Glomerular endothelial cell (primary cell): ENCODE measurements at places on chromosomes 2 and 18. TPM values are rescaled to one million over a fixed set of nuclear protein-coding genes. Genes with fewer than 3 reads are reported as not detected.

- no peak for DNase-seq
Observed at GRCh38 chr2:61633250-61633649, 95.1 kb upstream of the XPO1 start.

- no peak for DNase-seq
Observed at GRCh38 chr2:75087736-75088135, 111.6 kb downstream of the TACR1 start.

CREG2 gene
- total RNA-seq = 17.7 and 31.7 TPM in 2 replicates

DNA sequence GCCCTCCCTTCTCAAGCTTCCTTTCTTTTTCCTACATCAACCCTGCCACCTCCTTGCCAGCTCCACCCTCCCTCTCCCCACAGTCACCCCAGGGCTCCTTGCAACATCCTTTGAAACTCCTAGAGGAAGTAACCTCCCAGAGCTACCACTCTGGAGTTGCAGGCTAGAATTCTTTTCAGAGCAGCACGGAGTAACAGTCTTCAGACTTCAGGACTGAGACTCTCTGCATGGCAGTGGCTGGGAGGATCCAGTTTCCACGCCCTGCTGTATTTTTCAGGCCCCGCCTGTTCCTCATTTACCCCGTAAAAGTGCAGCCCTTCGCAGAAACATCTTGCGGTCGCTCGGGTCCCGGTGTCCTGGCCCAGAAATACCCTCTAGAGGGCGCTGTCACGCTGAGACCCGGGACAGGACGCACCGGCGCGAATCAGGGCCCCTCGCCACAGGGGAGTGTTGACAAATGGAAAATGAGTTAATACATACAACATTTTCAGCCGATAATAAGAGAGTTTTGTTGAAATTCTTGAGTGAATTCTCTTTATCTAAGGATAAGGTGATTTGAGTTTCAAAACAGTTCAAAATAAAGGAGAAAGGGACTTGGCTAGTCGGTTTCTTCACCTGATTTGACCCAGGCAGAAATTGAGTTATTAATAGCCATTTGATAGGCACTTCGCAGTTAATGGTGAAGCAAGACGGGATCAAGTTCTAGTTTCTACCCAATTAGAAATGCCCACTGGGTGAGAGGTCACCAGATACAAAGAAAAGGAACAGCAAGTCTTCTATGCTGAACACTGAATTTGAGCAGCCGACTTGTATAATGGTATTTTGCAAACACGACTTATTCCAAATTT lies 18.5 kb upstream of the NTSR2 start:
- no peak for DNase-seq

DNA sequence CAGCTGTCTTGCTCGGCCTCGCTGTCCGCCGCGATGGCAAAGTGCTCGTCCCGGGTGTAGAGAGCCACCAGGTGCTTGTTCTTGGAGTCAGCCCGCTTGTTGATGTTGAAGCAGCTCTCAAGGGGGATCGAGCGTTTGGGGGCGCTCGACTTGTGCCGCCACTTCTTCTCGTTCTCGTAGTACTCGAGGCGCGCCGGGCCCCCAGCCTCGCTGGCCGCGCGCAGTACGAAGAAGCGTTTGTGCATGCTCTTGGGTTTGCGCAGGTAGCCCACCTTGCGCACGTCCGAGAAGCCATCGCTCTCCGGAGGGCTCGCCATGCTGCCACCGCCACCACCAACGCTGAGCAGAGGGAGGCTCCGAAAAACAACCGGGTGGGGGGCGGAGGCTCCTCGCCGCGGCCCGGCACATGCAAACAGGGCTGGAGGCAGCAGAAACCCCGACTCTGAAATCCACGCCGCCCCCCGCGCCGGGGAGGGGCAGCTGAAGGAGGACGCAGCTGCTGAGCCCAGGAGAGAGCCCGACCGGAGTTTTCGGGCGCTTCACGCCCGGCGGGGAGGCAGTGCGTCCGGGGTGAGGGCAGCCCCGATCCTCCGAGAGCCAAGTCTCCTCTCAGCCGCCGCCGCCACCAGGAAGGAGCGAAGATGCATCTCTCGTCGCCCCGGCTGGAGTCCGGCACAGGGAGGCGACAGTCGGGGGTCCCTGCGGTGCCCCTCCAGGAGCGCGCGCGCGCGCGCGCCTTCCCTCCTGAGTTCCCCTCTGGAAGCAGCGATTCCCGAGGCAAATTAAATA lies 1.0 kb downstream of the IRS1 start:
- DNase-seq = no peak

- no peak for DNase-seq
Observed at GRCh38 chr2:37767959-37768925, 96.8 kb upstream of the CDC42EP3 start.

GRCh38 chr2:124664363-124664762 lies 639.3 kb downstream of the CNTNAP5 start:
- DNase-seq = no peak

DNA sequence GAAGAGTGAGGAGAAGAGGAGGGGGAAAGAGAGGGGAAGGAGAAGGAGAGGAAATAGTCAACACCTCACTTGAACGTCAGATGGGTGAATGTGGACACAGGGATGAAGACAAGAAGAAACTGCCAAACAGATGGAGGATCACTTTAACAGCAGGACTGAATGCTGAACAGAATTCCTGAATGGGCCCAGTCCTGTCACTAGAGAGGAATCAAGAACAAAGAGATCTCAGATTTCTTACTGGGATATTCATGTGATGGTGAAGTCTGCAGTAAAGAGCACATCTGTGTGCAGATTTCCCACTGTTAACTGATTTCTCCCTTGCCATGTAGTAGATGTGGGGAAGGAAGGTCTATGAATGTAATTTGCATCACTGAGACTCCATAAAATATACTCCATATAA lies 135.4 kb downstream of the L3MBTL4 start:
- DNase-seq = no peak

- no peak for DNase-seq
Observed at GRCh38 chr2:167787562-167787961, 459.8 kb downstream of the STK39 start.

DNA sequence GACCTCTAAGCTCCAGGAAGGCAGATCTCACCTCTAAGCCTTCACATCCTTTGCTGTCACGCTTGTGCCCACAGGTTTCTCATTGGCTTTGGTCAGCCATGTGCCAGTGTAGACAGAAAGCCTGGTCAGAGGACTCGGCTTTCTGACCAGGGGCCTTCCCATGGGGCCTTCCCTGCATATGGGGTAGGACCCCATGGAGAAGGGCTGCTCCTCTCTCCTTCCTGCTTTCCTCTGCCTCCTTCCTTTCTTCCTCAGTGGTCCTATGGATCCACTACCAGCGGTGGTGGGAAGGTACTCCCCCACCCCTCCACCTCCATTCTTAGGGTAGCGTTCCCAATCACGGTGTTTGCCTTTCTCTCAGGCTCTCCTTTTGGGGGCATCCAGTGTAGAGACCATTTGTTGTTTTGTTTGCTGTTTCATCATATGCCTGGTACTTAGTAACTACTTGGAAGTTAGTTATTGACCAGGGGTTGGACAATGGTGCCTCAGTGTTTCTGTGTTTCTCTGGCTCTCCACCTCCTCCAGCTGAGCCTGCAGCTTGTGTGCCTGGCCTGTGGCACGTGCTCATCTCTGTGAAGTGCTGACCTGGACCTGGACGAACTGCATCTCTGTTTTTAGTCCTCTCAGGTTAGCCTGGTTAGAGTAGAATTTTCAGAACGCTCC lies 71.6 kb downstream of the ZNF407 start:
- no peak for DNase-seq

- DNase-seq = no peak
Observed at GRCh38 chr2:121235542-121235941, 49.5 kb downstream of the TFCP2L1 start.
